ENCODE measurements at places on chromosomes 5 and 9.

DNA sequence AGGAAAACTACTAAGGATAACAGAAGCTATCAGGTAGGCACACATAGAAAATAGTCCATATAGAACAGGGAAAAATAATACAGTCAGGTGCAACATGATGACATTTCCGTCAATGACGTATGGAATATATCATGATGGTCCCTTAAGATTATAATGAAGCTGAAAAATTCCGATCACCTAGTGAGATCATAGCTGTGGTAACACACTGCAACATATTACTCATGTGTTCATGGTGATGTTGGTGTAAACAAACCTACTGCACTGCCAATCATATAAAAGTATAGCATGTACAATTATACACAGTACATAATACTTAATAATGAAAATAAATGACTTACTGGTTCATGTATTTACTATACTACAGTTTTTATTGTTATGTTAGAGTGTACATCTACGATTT lies 60.0 kb downstream of the MEGF9 start:
- DNase-seq: no peak

- peak; percentile 37 for DNase-seq
Observed at GRCh38 chr9:73683862-73684591, 532.4 kb downstream of the ANXA1 start.

GRCh38 chr5:158022837-158023236 lies 163.9 kb upstream of the CLINT1 start:
- no peak for DNase-seq

DNA sequence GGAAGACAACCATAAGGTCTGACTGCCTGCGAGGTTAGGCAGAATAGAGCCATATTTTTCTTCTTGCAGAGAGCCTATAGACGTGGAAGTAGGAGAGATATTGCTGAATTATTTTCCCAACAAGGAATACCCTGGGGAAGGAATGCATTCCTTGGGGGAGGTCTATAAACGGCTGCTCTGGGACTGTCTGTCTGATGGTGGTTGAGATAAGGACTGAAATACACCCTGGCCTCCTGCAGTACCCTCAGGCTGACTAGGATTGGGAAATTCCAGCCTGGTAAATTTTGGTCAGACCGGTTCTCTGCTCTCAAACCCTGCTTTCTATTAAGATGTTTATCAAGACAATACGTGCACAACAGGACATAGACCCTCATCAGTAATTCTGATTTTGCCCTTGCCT lies 617.5 kb upstream of the GRIN3A start:
- no peak for DNase-seq
